ENCODE measurements at places on chromosomes 12 and 14.

DNA sequence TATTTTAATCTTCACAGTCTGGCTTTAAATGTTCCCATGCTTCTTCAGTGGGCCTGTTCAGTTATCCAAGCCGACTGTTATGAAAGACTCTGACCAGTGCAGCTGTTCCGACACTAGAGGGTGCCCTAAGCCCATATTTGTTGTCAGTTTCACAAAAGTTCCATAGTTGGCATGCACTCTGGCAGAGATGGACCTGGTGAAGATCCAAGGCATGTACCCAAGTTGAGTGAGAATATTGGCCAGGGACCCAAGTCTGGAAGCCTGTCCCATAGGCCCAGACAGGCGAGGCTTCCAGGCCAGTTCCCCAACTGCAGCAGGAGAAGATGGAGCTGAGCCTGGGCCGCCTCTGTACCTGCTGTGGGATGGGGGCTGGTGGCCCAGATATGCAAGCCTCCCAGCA is 27.4 kb upstream of the GUCY2C start:
- peak; percentile 16 for DNase-seq

- DNase-seq, result no peak
Observed at GRCh38 chr12:119826661-119827445, 50.3 kb downstream of the CIT start.

- no peak for DNase-seq
Observed at GRCh38 chr12:92362126-92362525, 216.5 kb upstream of the BTG1 start.

DNA sequence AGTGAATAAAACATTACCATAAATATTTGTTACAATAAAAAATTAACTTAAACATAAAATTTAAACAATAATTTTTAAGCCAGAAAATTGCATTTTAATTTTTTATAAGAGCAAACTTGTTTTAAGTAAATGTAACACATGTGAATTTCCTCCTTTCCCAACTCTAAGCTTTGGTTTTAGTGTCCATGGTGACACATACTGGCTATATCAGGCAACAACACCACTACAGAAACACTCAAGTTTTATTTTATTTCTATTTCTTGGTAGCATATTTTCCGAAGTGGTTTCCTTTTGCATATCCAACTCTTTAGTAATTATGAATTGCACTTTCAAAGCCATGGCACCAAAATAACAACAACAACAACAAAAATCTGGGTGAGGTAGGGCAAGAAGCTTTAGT is 2.2 kb downstream of the NELL2 start:
- no peak for DNase-seq

- DNase-seq, result no peak
Observed at GRCh38 chr14:89672636-89673511, 255.8 kb upstream of the FOXN3 start.

- DNase-seq, result no peak
Observed at GRCh38 chr12:11347810-11348209, 37.6 kb upstream of the PRB4 start.

GRCh38 chr12:112557951-112558630 is 139.3 kb downstream of the PTPN11 start:
- DNase-seq, result no peak

- DNase-seq, result no peak
Observed at GRCh38 chr14:61418746-61419145, 97.4 kb downstream of the PRKCH start.

Data from stimulated activated CD8-positive, alpha-beta memory T cell treated with anti-CD3 and anti-CD28 coated beads, Interleukin-2, amount 100 ng/mL, for 48 hours (primary cell).